ENCODE measurements at places on chromosomes 16 and 17. TPM values are rescaled to one million over a fixed set of nuclear protein-coding genes. Genes with fewer than 3 reads are reported as not detected.
A peak's percentile ranks its signal among the peaks of the same experiment; 100 is the strongest.

DNA sequence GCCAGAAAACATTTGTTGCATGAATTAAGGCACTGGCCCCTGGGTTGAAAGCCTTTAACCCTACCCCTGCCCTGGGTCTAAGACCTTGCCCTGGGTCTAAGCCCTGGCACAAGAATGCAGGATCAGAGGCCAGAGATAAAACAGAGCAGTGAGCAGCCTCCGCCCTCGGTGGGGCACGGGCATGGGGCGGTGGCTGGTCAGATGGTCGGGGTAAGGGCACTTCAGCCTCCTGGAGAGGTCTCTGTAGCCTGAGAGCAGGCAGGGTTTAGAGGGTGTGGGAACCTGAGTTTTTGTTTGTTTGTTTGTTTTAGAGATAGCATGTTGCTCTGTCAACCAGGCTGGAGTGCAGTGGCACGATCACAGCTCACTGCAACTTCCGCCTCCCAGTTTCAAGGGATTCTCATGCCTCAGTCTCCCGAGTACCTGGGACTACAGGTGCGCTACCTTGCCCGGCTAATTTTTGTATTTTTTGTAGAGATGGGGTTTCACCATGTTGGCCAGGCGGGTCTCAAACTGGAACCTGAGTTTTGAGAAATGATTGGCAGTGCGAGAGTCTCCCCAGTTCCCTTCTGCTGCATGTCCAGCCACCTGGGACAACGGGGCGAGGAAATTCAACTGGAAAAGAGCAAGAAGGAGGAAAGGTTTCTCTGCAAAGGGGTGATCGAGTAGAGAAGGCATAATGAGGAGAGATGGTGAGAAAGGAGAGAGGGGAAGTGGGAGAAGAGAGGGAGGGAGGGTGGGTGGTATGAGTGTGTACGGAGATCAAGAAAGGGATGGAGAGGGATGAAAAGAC is 27.7 kb downstream of the TNS4 start:
- no peak for DNase-seq

Gene SMIM36
- total RNA-seq = not detected

Gene ERN2
- not detected for total RNA-seq

GRCh38 chr17:48003417-48004151 is 32.7 kb downstream of the CDK5RAP3 start:
- DNase-seq = no peak

DNA sequence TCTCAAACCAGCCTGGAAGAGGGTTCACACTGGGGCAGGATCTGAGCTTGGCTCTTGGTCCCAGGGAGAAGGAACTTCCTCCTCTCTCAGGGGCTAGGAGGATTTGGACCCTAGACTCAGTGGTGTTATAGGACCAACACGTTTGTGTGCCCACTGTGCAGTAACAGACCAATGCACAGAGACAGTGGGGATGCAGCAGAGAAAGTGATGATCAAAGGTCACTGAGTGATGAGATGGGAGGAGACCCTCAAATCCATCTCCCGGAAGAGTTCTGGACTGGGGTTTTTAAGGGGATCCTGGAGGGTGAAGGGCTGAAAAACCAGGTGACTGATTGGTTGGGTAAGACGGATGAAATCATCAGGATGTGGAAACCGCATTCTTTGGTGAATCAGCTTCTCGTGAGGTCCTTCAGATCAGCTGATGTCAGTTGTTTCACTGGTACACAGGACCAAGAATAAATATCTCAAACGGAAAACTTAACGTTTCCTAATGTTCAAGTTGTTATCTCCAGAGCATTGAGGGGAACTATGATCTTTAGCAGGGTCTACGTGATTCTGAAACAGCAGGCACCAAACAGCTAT is 3.3 kb upstream of the VAC14 start:
- peak; percentile 56 for DNase-seq

Gene OSGIN1
- total RNA-seq = 4.1 TPM

Gene ALOX15
- total RNA-seq = not detected

Gene HIGD1B
- total RNA-seq = not detected

- DNase-seq = no peak
Observed at GRCh38 chr16:57025941-57026777, 36.8 kb downstream of the NLRC5 start.

DNA sequence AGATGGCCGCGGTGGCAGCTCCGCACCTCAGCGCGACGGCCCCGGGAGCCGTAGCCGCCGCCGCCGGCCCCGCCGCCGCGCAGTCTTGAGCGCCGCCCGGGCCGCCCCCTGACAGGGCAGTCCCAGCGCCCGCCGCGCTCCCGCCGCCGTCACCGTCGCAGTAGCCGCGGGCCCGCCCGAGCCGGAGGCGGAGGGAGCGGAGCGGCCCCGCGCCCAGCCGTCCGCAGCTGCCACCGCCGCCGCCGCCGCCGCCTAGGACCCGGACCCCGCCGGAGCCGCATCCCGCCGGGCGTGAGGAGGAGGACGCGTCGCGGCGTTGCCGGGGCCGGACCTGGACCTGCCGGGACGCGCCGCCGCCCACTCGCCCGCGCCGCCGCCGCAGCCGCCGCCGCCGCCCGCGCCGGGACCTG is 218 bp downstream of the TNRC6C start:
- DNase-seq = no peak

- no peak for DNase-seq
Observed at GRCh38 chr17:40071313-40072039, 8.7 kb downstream of the THRA start.

DNA sequence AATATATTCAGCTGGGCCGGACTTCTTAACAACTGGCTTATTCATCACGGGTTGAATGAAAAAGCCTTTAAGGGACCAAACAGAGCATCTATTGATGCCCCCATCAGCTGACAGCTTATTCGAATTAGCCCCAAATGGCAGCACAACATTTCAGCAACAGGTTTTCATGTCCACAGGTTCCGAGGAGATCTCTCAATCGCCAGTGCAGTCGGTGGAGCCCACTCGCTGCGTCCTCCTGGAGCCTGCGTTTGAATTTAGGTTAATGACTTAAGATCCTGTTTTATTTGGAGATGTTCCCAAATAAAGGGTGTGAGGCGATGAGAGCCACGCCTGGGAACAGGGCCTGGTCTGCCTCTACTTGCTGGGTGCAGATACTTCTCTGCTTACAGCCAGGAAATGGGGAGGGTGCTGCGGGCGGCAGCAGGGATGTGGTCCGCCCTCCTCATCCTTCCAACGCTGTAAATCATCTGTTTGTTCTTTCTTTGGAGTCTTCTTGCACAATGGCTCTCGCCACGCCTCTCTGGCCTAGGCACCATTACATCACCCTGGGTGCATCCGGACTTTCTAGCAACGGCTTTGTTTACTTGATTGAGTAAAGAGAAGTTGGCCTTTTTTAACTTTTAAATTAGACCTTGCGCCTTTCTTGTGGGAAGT is 22.6 kb downstream of the NDE1 start:
- peak; percentile 89 for DNase-seq

GRCh38 chr17:80263253-80264204 is 2.9 kb downstream of the RNF213 start:
- peak; percentile 60 for DNase-seq

GRCh38 chr17:74754832-74755231 is 6.4 kb downstream of the NHERF1 start:
- no peak for DNase-seq

DNA sequence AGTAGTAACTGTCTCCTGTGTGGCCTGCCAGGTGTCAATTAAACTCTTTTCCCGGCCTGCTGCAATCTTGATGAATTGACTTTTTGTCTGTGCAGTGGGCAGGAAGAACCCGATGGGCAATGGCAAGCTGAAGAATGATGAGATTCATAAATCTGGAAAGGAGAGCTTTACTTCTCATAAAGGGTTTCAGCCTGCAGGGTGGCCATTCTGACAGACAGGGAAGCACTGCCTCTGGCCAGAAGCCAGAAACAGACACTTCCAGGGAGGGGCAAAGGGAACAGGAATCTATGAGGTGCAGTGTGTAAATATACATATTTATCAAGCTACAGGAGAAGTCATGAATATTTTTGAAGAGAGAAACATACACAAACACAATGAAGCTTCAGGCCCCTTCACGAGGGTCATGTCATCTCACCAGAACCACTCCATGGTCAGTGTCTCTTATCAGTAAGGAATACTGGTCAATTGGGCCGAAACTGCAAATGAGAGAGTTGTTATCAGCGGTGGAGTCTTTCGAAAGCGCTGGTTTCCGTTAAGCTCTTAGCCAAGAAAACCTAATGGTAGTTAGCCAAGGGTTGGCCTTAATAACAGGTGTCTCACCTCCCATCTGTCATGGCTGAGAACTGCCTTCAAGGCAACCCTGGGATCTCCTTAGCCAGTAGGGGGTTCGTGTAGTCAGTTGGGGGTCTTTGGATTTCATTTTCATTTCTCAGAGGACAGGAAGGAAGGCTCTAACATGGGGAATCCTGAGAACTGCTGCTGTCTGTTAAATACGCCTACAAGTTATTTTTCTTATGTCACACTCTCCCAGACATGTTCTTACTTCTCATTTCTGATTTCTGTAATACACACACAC is 1.2 kb upstream of the NARF start:
- no peak for DNase-seq

Gene GDPD3
- total RNA-seq = 5.3 TPM

DNA sequence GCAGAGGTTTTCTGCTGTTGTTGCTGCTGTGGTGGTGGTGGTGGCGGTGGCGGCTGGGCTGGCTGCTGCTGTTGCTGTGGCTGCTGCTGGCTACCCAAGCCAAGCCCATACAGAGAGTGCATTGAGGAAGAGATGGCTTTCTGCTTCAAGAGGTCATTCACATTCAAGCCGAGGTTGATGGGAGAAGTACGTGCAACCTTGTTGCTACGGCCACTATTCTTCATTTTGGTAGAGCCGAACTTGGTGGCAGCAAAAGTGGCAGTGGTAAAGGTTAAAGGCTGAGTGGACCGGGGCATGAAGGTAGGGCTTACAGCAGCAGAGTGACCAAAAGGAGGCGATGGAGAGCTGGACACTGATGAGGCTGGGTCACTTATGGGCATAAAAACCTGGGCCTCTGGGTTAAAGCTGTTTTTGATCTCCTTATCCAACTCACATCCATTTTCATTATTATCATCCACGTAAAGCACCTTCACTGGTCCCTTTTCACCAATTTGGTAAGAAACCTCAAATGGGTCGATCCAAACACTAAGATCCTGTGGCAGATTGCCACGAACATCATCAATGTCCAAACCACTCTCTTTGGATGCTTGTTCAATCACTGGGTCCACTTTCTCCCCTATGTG is 2.8 kb downstream of the TOB1 start:
- no peak for DNase-seq

Gene CIITA
- total RNA-seq = 0.93 TPM

DNA sequence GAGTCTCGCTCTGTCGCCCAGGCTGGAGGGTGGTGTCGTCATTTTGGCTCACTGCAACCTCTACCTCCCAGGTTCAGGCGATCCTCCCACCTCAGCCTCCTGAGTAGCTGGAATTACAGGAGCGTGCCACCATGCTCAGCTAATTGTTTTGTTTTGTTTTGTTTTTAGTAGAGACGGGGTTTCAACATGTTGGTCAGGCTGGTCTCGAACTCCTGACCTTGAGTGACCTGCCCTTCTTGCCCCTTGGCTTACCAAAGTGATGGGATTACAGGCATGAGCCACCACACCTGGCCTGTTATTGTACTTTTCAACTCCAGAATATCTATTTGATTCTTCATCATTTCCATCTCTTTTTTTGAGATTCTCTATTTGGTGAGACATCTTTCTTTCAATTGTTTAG is 9.0 kb upstream of the ADORA2B start:
- DNase-seq = no peak

GRCh38 chr17:29874931-29875596 is 55.0 kb downstream of the SSH2 start:
- DNase-seq = no peak

DNA sequence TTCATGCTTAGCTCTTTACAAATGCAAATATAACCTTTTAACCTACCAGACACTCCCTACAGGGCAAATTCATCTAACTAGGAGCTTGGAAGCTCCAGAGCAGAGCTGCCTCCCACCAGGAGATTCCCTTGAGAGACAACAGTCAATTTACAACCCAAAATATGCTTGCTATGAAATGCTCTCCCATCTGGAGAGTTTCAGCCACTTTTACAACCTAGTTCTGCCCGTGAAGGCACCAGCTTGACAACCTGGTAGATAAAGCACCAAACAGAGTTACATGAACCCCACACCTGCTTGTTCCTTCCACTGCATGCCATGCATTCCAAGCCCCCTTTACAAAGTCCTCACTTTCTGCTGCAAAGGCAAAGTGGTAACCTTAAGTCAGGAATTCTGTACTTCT is 215.3 kb upstream of the KIF2B start:
- DNase-seq = no peak

Gene CRYM
- total RNA-seq = 8.1 TPM

Gene SLC9A5
- 2.3 TPM for total RNA-seq

Gene MSL1
- total RNA-seq = 84.1 TPM

DNA sequence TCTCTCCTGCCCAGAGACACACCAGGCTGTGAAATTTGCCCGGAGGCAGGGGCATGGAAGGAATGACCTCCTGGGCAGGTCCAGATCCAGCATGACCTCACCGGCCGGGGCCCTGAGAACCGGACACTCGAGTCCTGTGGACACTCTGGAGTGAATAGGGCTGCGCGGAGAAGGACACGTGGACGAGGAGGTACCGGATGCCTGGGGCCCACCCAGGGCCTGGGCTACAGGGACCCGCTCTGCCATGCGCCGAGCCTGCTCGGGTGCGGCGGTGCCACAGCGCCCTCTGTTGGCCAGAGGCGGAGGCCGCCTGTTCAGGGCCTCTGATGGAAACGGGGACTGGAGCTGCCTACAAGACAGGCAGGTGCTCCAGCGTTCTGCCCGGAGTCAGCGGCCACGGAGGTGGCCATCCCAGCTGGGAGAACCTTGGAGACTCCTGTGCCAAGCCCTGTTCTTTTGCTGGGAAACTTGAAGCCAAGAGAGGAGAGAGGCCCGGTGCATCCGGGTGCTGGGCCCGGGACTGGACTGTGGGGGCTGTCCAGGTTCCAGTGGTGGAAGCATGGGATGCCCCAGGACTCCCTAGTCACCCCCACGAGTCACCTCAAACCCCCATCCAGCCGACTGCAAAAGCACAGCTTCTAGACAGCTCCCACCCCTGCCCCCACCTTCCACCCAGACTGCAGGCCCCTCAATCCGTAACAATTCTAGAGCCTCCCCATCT is 19.3 kb upstream of the NXPH3 start:
- no peak for DNase-seq

GRCh38 chr17:69117855-69118784 is 23.6 kb downstream of the ABCA6 start:
- DNase-seq = no peak

DNA sequence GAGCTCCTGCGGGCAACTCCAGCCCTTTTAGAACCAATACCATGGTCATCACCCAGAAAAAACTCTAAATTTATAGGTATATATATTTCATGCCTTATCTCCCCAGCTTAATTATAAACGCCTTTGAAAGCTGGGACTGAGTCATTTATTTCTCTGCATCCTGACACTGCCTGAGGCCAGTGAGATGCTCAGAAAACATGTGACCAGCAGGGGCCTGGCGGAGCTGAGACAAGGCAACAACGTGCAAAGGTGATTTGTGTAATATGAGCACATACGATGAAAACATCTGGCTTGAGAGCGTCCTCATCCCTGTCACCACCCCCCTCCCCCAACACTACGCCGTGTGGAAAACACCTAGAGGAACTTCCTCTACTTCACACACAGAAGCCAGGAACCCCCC is 22.7 kb downstream of the NXN start:
- DNase-seq = no peak

DNA sequence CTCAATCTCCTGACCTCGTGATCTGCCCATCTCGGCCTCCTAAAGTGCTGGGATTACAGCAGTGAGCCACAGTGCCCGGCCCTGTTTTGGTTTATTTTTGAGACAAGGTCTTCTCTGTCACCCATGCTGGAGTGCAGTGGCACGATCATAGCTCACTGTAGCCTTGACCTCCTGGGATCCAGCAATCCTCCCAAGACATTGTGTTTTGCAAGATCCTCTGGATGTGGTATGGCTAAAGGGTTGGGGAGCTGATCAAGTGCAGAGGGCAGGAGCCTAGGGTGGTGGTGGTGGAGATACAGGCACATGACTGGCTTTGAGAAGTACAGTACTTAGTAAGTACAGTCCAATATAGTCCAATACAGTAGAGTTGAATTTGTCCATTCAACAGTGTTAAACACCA is 16.6 kb upstream of the TNS4 start:
- no peak for DNase-seq
